ENCODE measurements at places on chromosomes 1 and 21. TPM values are rescaled to one million over a fixed set of nuclear protein-coding genes. Genes with fewer than 3 reads are reported as not detected.

MAP3K21 gene
- 1.7 TPM for total RNA-seq

MX2 gene
- 103 TPM for total RNA-seq

ATAD3C gene
- 1.4 TPM for total RNA-seq

AGBL4 gene
- total RNA-seq = not detected

PADI2 gene
- 0.30 TPM for total RNA-seq

CELA3A gene
- 13.3 TPM for total RNA-seq

RGS13 gene
- total RNA-seq = not detected

ERO1B gene
- 12.1 TPM for total RNA-seq

GRCh38 chr1:222234351-222234750, 313.6 kb downstream of the HHIPL2 start:
- no peak for DNase-seq
- no peaks in the 10 kb centered on the region for H3K27me3 ChIP-seq
- H3K4me1 ChIP-seq = no peaks in the 10 kb centered on the region
- no peak overlapping the region for H3K27ac ChIP-seq
- H3K4me3 ChIP-seq = no peak overlapping the region

GRCh38 chr1:75099581-75099980, 34.6 kb upstream of the LHX8 start:
- no peaks in the 10 kb centered on the region for H3K4me1 ChIP-seq
- H3K27me3 ChIP-seq = no peaks in the 10 kb centered on the region
- H3K27ac ChIP-seq = no peak overlapping the region
- DNase-seq = no peak
- no peaks in the 10 kb centered on the region for H3K36me3 ChIP-seq
- H3K4me3 ChIP-seq = no peak overlapping the region

DNA sequence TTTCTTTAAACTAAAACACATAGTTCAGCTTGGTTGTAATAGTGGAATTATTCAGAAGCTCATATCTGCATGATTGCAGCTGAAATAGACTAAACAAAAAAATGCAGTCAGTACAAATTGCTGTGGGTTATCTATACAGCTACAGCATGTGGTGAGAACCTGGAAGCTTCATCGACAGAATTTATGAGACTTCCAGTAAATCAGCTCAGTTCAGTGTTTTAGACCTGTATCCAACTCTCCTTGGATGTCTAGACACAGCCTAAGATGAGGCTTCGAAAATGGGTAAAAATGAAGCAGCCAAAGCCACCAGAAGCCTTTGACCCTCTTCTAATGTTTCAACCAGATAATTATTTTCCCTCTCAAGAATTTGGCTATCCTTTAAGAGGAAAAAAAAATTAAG, 127.1 kb upstream of the C1orf105 start:
- no peak overlapping the region for H3K27ac ChIP-seq
- H3K4me3 ChIP-seq = no peak overlapping the region
- no peaks in the 10 kb centered on the region for H3K4me1 ChIP-seq
- no peaks in the 10 kb centered on the region for H3K36me3 ChIP-seq
- no peak for DNase-seq
- no peaks in the 10 kb centered on the region for H3K27me3 ChIP-seq

DNA sequence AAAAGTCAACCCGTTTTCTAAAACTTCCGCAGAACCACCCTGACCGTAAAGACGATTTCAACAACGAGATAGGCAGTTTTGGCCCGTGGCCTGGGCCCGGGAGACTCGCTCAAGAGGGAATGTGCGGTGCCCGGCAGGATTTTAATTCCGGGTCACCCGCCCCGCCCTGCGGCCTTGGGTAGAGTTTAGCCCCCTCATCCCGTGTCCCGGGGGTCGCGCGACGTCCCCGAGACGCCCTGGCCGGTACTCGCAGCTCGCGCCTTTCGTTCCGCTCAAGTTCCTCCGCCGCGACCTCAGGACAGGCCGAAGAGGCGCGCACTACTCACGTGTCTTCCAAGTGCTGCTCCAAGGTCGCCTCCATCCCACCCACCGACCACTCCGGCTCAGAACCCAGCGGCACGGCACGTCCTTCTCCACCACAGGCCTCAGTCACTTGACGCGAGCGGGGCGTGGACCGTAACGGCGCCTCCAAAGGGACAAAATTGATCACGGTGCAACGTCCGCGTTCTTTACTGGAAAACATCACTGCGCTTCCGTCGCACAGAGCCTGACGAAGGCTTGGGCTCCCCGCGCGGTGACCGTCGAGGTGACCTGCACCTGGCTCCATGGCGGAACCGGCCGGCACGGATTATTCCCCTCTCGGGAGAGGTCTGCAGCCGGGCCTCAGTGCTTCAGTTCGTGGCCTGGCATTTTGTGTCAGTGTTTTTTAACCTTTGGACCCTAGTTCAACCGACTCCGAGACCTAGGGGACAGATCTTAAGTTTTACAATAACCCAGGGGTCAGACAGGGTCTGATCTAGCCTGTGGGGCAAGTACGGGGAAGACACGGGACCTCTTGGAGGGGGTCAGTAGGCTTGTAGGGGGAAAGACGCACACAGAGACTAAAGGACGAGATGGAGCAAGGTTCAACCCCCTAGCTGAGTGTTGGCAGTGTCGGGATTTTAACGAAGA, at the start of gene LAMTOR5:
TSS of gene LAMTOR5 (minus strand) at position 435 of the 951 bp plus-strand sequence. CDS start at position 361, 74 bp downstream.
- H3K4me3 ChIP-seq = peak within 1 kb of the TSS; percentile 83
- H3K4me1 ChIP-seq = peaks cover 16% of the 10 kb centered on the region
- DNase-seq = peak; percentile 83
- H3K36me3 ChIP-seq = peaks cover 22% of the 10 kb centered on the region

- no peaks in the 10 kb centered on the region for H3K36me3 ChIP-seq
- H3K4me1 ChIP-seq = no peaks in the 10 kb centered on the region
- H3K27me3 ChIP-seq = peaks cover 9% of the 10 kb centered on the region
- H3K27ac ChIP-seq = no peak overlapping the region
Measured at GRCh38 chr21:36572039-36572438, 92.1 kb upstream of the CLDN14 start.

DNA sequence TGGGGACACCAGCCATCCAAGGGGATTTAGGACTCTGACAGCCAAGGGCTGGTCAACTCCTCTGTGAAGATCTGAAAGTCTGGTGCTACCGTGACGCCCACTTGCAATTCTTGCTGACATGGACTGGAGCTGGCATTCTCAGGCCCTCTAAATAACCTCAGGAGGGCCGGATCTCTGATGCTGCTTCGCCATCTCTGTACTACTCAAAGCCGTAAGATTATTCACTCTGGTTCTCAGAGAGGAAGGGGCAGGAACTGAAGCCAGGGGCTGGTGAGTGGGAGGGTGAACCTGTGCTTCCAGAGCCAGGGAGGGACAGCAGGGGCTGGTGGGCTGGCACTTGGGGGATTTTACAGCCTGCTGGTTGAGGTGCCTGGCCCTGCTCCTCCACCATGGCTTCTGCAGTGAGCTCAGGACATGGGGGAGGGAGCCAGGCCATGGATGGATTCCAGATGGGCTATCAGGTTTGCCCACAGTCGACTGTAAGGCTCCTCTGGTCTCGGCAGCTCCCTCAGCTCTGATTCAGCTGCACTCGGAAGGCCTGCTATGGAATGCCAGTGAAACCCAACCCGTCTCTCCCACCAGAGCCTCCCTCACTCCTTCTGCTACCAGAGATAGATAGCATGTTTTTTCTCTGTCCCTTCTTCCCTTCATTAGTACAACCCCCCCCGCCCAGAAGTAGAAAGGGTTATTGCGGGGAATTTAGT, 84.5 kb downstream of the PLXNA2 start:
- H3K27ac ChIP-seq = no peak overlapping the region
- H3K4me3 ChIP-seq = no peak overlapping the region
- no peaks in the 10 kb centered on the region for H3K36me3 ChIP-seq
- no peaks in the 10 kb centered on the region for H3K4me1 ChIP-seq
- DNase-seq = no peak

GRCh38 chr1:79499541-79499940, 493.0 kb upstream of the ADGRL4 start:
- H3K36me3 ChIP-seq = no peaks in the 10 kb centered on the region
- H3K27ac ChIP-seq = no peak overlapping the region
- no peaks in the 10 kb centered on the region for H3K4me1 ChIP-seq
- no peaks in the 10 kb centered on the region for H3K27me3 ChIP-seq

- peaks cover 7% of the 10 kb centered on the region for H3K4me1 ChIP-seq
- H3K4me3 ChIP-seq = no peak overlapping the region
- no peaks in the 10 kb centered on the region for H3K36me3 ChIP-seq
- H3K27ac ChIP-seq = no peak overlapping the region
- DNase-seq = no peak
Measured at GRCh38 chr1:33396188-33397124, 34.4 kb downstream of the PHC2 start.

- no peaks in the 10 kb centered on the region for H3K36me3 ChIP-seq
- peak overlapping the region; percentile 90 for H3K27ac ChIP-seq
- no peaks in the 10 kb centered on the region for H3K27me3 ChIP-seq
Measured at GRCh38 chr1:93080179-93080823, 1.2 kb downstream of the MTF2 start.

- no peaks in the 10 kb centered on the region for H3K4me1 ChIP-seq
- no peak for DNase-seq
Measured at GRCh38 chr21:39263372-39263771, 50.1 kb downstream of the BRWD1 start.

DNA sequence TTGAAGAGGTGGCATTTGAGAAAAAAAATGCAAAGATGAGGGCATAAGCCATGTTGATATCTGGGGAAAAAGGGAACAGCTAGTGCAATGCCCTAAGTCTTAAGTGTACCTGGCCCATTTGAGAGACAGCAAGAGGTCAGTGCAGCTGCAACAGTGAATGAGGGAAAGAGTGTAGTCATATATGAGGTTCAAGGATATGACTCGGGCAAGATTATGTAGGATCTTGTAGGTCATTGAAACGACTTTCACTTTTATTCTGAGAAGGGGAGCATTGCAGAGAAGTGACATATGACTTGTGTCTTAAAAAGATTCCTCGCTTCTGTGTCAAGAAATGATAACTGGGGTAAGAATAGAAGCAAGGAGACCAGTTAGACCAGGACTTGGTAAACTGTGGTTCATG, 31.0 kb downstream of the NTMT2 start:
- no peaks in the 10 kb centered on the region for H3K4me1 ChIP-seq
- no peak for DNase-seq
- no peak overlapping the region for H3K4me3 ChIP-seq
- H3K27me3 ChIP-seq = no peaks in the 10 kb centered on the region

DNA sequence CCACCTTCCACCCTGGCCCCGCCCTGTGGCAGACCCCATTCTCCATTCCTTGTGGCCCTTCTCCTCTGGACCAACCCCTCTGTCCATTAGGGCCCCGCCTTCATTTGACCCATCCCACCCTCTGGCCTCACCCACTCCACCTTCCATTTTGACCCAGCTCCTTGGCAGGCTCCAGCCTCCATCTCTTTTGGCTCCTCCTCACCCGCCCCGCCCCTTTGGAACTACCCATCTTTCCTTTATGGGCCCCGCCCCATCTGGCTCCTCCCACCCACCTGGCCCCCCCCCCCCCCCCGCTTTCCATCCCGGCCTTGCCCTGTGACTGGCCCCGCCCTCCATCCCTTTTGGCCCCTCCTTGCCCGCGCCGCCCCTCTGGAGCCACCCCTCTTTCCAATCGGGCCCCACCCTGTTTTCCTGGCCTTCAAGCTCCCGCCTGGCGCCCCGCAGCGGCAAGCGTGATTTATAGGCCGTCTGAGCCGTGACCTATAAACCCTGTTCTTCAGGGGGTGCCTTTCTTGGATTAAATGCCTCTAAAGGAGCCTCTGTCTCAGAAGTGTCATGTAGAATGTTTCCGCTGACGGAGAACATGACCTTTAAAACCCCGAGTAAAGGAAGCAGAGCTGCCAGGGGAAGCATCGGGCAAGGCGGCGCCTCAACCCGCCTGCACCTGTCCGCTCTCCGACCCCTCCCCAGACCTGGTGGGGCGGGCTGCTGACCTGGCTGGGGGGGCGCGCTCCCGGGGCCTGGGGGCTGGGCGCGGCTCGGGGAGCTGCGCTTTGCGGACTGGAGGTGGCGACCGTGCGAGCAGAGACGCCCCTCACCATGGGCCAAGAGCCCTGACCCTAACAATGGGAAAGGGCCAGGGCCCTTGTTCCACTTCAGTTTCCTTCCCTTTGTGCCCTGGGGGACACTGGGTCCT, 178.0 kb downstream of the CAMTA1 start:
- no peak overlapping the region for H3K27ac ChIP-seq
- peaks cover 14% of the 10 kb centered on the region for H3K4me1 ChIP-seq
- H3K4me3 ChIP-seq = no peak overlapping the region
- no peaks in the 10 kb centered on the region for H3K36me3 ChIP-seq
- peaks cover 62% of the 10 kb centered on the region for H3K27me3 ChIP-seq

DNA sequence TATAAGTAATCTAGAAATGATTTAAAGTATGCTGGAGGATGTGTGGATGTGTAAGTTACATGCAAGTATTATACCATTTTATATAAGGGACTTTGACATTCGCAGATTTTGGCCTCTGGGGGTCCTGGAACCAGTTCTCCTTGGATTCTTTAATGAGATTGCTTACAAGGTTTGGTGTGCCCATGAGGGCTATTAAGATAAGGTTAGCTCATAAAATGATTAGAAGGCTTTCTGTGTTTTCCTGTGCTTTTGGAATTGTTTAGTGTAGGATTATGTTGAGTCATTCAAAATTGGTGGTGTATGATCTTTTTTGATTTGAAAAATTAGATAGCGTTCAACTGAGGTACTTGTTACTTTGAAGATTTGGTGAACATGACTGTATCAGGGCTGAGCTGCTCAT, 5.6 kb downstream of the USP25 start:
- no peak for DNase-seq
- no peaks in the 10 kb centered on the region for H3K27me3 ChIP-seq
- H3K4me1 ChIP-seq = peaks cover 34% of the 10 kb centered on the region
- H3K36me3 ChIP-seq = no peaks in the 10 kb centered on the region
- peak overlapping the region; percentile 30 for H3K27ac ChIP-seq

DNA sequence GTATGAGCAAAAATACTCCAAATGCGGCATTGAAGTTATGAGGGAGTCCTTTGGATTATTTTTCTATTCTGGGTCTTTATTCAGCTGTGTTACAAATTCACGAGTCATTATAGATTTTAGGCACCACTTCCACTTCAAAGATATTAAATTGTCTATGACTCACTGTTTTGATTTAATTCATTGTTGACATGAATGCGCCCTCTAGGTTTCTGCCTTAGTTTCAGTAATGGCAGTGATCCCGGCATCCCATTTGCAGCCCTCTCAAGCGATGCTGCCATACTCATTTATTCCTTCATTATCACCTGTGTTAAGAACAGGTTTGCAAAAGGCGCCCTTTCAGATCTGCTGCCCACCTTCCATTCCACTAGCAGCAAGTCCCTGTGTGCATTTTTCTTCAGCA, 14.0 kb downstream of the RSPO1 start:
- H3K27me3 ChIP-seq = peaks cover 10% of the 10 kb centered on the region
- H3K4me1 ChIP-seq = no peaks in the 10 kb centered on the region

DNA sequence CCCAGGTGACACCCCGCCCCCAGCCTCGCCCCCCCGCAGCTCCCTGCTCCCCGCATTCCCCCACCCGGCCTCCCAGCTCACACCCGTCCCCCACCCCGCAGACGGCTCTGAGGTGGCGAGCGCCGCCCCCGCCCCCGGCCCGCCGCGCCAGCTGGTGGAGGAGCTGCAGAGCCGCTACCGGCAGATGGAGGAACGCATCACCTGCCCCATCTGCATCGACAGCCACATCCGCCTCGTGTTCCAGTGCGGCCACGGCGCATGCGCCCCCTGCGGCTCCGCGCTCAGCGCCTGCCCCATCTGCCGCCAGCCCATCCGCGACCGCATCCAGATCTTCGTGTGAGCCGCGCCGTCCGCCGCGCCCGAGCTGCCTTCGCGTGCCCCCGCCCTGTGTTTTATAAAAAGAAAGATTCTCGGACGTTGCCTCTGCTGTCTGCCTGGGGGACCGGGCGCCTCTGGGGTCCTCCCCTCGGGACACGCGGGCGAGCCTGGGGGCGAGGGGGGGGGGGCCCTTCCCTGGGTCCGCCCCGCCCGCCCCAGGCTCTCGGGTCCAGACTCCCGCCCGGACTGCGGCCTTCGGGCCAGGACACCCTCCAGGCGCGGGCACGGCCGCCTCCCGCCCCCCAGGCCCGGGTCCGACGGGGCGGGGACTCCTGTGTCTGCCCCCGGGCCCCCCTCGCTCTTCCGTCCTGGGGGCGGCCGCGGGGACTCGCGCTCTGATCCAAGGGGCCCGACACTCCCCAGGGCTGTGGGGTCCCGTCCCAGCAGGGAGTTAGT, 1.6 kb upstream of the MMP23B start:
- no peaks in the 10 kb centered on the region for H3K27me3 ChIP-seq
- H3K4me1 ChIP-seq = no peaks in the 10 kb centered on the region
- peak overlapping the region; percentile 63 for H3K27ac ChIP-seq

Measured in T-cell (primary cell).